ENCODE measurements at places on chromosomes 12 and 14.

DNA sequence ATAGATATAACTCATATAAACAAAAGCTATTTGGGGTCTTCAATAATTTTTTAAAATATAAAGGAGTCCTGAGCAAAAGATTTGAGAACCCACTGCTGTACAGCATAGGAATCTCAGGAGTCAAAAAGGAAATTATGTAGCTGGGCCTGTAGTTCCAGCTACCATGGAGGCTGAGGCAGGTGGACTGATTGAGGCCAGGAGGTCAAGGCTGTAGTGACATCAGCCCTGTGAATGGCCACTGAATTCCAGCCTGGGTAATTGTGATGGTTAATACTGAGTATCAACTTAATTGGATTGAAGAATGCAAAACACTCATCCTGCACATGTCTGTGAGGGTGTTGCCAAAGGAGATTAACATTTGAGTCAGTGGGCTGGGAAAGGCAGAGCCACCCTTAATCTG is 10.5 kb downstream of the CERS5 start:
- no peak for DNase-seq

- DNase-seq: no peak
Observed at GRCh38 chr12:47088021-47088944, 8.5 kb upstream of the AMIGO2 start.

GRCh38 chr12:89875809-89876208 is 167.2 kb upstream of the ATP2B1 start:
- no peak for DNase-seq

DNA sequence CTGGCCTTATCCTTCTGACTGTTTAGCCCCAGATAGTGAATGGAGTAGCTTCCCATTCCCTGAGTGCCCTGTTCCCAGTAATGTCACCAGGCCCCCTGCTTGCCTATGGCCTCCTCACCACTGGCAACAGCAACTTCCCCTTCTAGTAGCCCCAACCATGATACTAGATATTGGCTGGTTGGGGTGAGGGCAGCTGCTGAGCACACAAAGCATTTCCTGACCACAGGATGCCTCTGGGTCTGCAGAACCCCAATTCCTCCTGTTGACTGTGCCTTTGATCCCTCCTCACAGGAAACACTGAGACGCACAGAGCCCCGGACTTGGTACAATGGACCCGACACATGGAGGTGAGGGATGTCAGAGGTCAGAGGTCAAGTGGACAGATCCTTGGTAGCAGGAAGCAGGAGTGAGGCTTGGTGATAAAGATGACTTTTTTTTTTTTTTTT is 597 bp downstream of the SOAT2 start:
- DNase-seq: peak; percentile 41

- no peak for DNase-seq
Observed at GRCh38 chr14:103023881-103024473, 33.4 kb downstream of the CDC42BPB start.

- peak; percentile 87 for DNase-seq
Observed at GRCh38 chr14:90815822-90816662, at the start of gene TTC7B. TSS of gene TTC7B (minus strand) at chr14:90816430. CDS start at chr14:90816295, 135 bp downstream.

DNA sequence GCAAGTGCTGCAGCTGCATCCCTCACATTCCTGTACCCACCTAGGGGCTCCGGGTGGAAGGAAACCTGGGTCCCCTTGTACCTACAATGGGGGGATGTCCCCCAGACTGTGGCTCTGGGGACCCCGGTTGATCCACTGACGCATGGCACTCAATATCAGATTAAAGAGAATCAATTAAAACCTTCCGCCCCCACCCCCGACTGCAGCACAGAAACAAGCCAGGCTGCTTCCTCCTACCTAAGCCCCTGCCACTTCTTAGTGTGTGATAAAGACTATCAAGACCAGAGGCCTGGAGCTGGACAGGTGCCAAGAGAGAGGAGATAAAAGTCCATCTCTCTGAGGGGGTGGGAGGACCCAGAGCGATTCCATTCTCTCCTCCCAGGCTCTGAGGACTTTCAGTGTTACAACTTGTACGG is 28.2 kb upstream of the RPLP0 start:
- no peak for DNase-seq

- no peak for DNase-seq
Observed at GRCh38 chr12:31687101-31687527, 27.6 kb downstream of the ETFBKMT start.

DNA sequence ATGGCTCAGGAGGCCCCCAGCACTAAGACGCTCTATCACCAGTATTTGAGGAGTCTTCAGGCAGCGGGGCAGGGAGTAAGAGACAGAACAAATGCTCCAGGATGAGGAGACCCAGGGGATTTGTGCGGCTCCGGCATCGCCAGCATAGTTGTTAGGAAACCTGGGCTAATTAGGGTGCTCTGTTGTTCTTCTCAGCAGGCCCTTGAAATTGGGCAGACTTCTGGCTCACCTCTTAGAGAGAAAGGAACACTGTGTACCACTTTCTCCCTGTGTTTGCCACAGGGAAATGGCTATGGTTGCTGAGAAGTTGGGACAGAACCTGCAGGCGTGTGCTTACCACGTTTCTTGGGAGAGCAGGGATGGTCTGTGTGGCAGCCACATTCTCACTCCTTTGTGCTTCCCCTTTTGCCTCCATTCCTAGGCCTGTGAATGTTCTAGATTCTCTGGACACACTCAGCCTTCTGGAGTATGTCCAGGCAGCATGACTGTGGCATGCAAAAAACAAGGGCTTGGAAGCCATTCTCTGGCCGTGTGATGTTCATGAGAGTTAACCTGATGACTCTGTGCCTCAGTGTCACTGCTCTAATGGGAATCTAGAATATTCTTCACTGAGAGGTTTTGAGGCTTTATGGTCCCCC is 109.0 kb downstream of the CHST11 start:
- DNase-seq: no peak

DNA sequence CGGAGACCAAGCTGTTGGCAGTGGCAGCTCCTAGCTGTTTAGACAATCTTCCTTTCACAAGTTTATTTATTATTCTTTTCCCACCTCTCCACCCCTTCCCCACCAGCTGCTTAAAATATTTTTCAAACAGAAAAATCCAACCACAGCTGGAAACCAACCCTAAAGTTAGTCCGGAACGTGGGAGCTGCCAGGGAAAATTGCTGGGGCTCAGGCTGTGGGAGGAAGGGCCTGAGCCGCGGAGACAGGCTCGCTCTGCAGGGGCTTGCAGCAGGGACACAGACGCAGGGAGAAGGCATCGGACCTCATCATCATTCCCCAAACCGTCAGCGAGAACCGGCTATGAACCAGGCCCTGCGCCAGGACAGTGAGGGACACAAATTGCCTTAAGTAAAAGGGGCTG is 16.1 kb upstream of the TMEM106C start:
- DNase-seq: no peak

- no peak for DNase-seq
Observed at GRCh38 chr14:79294499-79294898, 916.8 kb downstream of the DIO2 start.

GRCh38 chr12:131803961-131804521 is 24.2 kb upstream of the MMP17 start:
- DNase-seq: no peak

- DNase-seq: peak; percentile 88
Observed at GRCh38 chr12:6328945-6329702, 12.8 kb downstream of the TNFRSF1A start.

DNA sequence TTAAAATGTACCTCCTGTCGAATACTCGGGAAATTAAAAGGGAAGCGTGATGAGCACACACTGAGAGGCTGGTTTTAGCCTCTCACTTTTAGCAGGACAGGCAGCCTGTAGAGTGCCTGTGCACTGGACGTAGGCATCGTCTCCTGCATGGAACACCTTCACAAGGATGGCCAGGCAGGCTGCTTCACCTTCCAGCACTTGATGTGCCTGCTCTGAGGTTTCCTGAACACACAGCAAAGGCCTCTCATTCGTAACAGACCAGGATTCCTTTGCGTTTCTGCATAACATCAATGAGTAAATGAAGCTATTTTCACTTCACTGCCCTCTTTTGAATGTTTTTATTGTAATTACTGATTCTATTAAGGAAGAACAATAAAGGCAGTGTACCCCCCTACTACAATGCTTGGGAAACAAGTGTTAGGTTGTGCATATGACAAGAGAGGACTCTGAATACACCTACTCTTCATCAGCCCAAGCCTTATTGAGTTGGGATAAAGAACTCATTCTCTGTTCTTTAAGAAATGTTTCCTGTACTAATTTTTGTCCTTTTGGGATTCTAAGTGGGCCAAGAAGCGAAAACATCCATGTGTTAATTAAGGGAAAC is 1077.6 kb upstream of the FOXG1 start:
- DNase-seq: peak; percentile 44

DNA sequence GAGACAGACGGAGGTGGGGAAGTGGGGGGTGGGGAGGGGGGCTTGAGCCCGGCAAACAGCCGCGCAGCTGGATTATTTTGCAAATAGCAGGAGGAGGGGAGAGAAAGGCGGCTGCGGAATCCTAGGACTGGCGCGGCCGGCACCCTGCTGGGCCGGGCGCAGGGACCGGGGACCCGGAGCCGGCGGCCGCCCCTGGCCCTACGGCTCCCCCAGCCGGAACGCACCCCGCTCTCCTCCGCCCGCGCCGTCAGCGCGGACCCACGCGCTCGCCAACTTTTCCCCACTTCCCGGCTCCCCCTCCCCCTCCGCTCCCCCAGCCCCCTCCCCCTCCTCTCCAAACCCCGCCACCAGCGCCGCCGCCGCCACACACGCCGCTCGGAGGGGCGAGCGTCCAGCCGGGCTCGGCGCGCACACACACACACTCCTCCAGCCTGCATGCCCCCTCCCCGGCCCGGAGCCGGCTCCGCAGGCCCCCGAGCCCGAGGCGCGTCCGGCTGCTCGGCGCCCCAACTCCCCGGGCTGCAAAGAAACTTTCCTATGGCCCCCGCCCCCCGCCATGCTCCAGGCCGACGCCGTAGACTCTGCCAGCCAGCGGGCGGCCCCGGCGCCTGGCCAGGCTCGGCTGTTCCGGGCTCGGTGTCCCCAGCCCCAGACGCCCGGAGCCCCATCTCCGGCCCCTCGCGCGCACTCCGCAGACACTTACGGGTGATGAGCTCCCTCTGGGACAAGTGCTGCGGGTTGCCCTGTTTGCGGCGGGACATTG is 1.4 kb downstream of the BCL11B start:
- peak; percentile 86 for DNase-seq

DNA sequence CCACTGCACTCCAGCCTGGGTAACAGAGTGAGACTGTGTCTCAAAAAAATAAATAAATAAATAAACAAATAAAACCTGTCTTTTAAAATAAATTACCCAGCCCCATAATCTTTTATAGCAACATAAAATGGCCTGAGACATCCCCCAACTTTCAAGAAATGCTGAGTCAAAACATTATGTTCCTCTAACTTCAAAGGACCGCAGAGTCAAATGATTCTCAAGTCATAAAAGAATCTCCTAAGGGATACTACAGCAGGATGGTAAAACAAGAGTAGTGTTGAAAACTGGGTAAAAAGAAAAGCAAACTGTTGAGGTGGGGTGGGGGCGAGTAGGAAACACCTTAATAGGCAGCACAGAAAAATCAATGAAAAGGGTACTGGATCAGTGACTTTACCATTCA is 9.5 kb downstream of the BLTP3B start:
- DNase-seq: no peak

GRCh38 chr12:102390068-102390467 is 90.3 kb downstream of the IGF1 start:
- DNase-seq: no peak

GRCh38 chr12:49893753-49894750 is 9.6 kb downstream of the FAIM2 start:
- peak; percentile 80 for DNase-seq

GRCh38 chr14:68665792-68666204 is 127.1 kb downstream of the ZFP36L1 start:
- DNase-seq: no peak

- DNase-seq: no peak
Observed at GRCh38 chr14:55254581-55254980, 16.6 kb upstream of the FBXO34 start.

- DNase-seq: no peak
Observed at GRCh38 chr12:131619106-131619642, 91.7 kb upstream of the SFSWAP start.

DNA sequence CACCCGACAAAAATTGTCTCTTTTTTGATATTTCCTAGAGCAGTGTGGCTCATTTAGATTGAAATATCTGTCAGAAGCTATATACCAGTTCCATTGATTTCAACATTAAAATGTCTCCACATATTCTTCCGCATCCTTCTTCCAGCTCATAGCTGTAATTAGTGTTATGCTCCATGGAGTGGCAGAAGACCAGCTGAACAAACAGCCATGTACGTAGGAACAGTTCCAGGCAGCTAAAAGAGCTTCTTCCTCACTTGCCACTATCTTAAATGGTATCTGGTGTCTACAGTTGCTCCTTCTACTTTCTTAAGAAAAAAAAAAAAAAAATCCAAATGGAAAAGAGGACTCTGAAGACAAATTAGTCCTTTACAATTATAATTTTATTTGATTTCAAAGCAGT is 848.0 kb downstream of the DIO2 start:
- DNase-seq: no peak

GRCh38 chr14:81971911-81972310 is 438.3 kb upstream of the SEL1L start:
- DNase-seq: no peak

- no peak for DNase-seq
Observed at GRCh38 chr12:112514926-112515642, 96.3 kb downstream of the PTPN11 start.

DNA sequence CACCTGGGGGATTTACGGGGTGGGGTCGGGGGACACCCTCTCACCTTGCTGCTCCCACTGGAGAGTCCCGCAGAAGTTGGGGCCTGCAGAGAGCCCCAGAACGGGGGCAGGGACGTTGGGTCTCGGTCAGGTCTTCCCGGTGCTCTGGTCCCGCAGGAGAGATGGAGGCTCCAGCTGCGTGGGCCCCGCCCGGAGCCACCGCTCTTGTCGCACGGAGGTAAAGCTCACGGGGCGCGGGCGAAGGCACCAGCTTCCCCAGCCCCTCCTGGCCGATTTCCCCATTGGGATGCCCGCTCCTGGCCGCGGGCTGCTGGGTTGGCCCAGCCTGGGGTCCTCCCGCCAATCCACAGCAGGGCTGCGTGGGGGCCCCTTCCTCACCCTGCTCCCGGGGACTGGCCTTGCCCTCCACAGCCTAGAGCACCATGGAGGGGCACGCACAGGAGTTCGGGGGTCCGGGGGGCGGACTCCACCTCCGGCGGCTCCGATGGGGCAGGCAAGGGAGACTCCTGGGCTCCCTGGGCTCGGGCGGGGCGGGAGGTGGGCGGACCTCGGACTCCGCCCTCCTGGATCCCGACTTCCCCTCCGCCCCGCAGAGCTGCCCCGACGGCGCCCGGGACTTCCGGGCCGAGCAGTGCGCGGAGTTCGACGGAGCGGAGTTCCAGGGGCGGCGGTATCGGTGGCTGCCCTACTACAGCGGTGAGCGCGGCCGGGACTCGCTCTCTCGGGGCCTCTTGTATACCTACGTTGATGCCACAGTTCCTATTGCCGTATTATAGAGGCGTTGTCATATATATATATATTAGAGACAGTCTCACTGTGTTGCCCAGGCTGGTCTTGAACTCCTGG is 8.4 kb downstream of the PAPLN start:
- peak; percentile 84 for DNase-seq
